8988T (cell line): ENCODE measurements at places on chromosomes 13 and 19.
A peak's percentile ranks its signal among the peaks of the same experiment; 100 is the strongest.

GRCh38 chr13:102399791-102400674 is 1.8 kb downstream of the FGF14 start:
- no peak for DNase-seq

- no peak for DNase-seq
These were observed 26.1 kb downstream of the CRTC1 start for GRCh38 chr19:18709546-18709945.

DNA sequence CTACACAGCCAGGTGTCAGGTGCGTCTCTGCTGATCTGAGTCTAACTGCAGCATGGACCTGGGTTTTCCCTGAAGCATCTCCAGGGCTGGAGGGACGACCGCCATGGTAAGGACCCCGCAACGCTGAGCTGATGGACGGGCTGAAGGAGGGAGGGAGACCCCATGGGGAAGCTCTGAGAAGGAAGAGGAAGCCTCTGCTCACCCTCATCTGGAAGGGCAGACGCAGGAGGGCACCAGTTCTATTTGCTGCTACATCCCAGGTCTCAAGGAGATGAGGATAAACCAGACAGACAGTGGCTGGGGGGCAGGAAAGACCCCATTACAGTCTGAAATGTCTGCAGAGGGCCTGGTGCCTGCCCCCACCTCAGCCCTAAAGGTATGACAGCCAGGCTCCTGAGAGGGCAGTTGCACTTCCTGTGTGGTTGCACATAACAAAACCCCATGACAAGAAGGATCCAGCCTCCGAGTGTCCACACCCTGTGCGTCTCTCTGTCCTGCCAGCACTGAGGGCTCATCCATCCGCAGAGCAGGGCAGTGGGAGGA is at the start of gene LILRA2:
Gene LILRA2, plus strand, starts transcription at position 461 of the 543 bp plus-strand sequence. CDS start 89 bp downstream, outside the sequence.
- DNase-seq = no peak

- no peak for DNase-seq
These were observed 19.8 kb upstream of the NAPA start for GRCh38 chr19:47534628-47535027.

DNA sequence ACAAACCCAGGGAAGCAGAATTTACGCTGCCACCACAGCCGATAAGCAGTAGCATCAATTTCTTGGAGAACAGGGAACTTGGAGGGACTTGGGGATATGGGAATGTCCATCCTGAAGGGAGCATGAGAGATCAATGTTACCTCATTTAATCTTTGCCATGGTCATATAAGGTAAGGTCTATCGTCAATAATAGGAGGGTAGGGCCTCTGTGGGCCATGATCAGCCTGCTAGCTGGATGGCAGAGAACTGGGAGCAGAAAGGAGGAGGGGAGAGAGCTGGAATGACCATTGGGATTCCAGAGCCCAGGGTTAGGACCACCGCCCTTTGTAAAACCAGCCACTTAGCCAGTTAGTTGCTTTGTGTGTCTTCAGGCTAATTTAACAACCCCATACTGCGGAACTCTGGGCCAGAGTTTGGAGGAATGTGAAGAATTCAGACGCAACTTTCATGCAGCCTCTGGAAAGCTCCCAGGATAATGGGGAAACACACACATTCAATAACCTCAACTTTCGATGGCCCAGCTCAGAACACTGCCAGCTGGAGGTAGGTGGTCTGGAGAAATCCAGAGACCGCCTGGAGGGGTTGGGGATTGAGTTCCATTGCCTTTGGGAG is 40.3 kb downstream of the ZNF557 start:
- DNase-seq = no peak

GRCh38 chr13:31172001-31172400 is 10.3 kb upstream of the HSPH1 start:
- no peak for DNase-seq

DNA sequence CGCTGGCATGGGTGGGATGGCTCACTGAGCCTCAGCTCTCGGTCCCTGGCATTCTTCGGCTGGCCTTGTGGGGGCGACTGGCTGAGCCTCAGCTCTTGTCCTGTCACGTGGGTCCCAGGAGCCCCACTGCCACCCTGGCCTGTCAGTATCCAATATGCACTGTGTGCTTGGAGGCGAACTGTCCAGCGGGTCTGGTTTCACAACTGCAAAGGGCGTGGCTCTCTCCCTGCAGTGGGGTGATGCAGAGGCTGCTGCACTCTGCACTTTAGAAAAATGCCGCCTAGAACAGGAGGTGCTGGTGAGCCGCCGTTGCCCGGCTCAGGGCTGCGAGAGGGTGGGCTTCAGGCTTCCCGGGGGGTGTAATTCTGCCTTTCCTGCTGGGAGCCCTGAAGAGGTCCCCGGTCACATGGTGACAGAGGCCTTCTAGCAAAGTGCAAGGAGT is 17.0 kb upstream of the TMEM255B start:
- peak; percentile 74 for DNase-seq

GRCh38 chr13:73189776-73190175 is 131.0 kb downstream of the KLF5 start:
- no peak for DNase-seq

GRCh38 chr13:95243207-95243606 is 58.0 kb downstream of the ABCC4 start:
- DNase-seq = no peak

GRCh38 chr13:50706505-50706904 is 137.0 kb downstream of the DLEU7 start:
- DNase-seq = no peak

DNA sequence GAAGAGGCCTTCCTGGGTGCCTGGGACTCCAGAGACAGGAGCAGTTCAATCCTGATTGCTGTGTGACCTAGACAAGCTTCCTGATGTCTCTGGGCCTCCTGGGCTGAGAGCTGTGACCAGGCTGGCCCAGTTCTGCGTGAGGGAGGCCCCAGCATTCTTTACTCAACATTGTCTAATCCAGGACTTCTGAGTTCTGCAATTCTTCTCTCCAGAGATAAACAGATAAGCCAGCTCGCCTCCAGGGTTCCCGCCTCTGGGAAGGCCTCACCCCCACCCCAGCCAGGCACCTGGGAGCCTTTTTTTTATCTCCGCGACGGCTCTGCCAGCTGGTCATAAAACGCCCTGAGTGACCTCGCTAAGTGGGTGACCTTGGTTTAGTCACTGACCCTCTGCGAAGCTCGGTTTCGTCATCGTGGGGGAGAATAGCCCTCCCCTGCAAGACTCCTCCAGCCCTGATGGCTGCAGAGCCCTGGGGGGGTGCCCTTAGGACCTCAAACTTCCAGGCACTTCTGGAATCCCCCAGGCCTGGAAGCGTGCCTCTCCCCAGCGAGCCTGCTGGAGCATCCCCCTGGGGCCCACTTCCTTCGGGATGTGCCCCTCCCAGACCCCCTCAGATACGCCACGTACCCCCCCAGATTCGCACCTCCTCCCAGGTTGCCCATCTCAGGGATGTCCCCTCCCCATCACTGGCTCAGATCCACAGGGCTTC is 1.9 kb downstream of the SULT2B1 start:
- DNase-seq = no peak

DNA sequence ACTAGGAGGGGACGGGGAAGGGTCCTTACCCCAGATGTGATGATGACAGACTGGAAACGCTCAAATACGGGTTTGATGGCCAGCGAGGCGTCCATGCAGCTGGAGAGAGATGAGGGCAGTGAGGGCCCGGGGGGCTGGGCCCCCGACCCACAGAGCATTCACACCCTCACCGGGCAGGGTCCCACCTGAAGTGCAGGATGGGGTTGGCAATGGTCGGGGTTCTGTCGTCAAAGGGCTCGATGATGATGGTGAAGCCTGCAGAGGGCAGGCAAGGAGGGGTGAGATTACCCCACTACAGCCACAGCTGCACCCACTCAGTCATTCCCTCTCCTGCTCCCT is 13.0 kb downstream of the ERCC2 start:
- DNase-seq = peak; percentile 8

GRCh38 chr13:29978211-29978610 is 127.8 kb upstream of the UBL3 start:
- no peak for DNase-seq

DNA sequence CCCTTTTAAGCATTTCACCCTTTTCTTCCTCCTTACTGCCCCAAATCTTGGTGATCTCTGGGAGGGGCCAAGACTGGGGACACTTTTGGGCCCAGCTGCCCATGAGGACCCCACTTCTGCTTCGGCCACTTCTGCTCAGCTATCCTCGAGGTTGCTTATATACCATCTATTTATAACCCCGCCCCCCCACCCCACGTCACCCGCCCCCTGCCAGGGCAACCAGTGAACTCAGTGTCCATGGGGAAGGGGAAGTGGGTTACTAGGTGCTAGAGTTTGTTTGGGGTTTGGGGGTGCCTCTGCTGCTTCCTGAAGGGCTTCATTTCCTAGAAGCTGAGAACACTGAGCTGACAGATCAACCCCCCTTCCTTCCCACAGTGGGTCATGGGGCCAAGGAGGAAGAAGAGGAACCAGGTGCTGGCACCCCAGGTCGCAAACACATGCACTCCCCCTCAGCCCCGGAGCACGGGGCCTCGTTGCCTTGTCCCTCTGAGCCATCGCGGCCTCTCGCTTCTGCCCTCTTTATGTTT is 6.1 kb upstream of the ADGRE5 start:
- no peak for DNase-seq

GRCh38 chr19:6987850-6988249 is 33.4 kb downstream of the MBD3L2B start:
- DNase-seq = no peak

DNA sequence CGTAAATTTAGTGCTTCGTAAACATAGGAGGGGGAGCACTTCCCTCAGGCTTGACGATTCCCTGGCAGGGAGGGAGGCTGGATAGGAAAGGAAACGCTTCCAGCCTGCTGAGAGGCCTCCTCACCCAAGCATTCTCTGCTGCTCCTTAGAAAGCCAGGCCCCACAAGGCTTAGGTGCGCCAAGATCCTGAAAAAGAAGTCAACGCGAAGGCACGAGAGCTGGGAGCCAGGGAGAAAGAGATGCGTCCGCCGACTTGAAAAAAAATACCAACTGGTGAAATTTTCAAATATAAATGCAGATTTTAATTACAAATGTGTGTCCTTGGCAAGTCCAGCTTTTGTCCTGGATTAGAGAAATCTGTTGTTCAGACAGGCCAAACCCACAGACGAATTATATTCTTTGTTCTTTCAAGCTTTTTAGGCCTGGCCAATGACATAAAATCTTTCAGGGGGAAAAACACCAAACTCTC is 64.0 kb downstream of the ALOX5AP start:
- DNase-seq = no peak

- no peak for DNase-seq
These were observed 179.8 kb upstream of the RFC3 start for GRCh38 chr13:33637978-33638743.

DNA sequence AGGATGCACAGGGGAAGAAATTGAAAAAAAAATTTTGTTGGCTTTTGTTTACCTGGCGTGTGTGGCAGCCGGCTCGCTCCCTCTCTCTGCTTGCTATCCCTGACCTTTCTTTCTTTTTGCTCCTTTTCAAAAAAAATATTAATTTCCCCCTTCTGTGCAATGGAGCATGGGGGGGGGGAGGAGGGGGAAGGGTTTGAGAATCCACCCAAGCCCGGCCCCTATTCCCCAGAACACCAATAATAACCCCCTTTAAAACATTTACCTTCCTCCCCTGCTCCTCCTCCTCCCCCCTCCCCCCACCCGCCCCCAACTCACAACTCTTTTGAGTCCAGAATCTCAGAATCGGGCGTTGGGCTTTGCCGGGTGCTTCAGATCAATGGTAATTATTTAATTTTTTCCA is 28.4 kb downstream of the NFIX start:
- DNase-seq = no peak
